ENCODE measurements at places on chromosomes 1 and 21. TPM values are rescaled to one million over a fixed set of nuclear protein-coding genes. Genes with fewer than 3 reads are reported as not detected.
A peak's percentile ranks its signal among the peaks of the same experiment; 100 is the strongest.

The PCP4 gene
- total RNA-seq, result 12.4 TPM

The EFNA1 gene
- total RNA-seq, result 88.9 TPM

The SMPDL3B gene
- 1.7 TPM for total RNA-seq

The NPHP4 gene
- 28.7 TPM for total RNA-seq

The WDTC1 gene
- total RNA-seq, result 65.6 TPM

The RIMKLA gene
- 0.11 TPM for total RNA-seq

The LHX8 gene
- not detected for total RNA-seq

GRCh38 chr1:247359559-247359958 is 27.9 kb upstream of the ZNF496 start:
- no peaks in the 10 kb centered on the region for H3K27me3 ChIP-seq
- no peak overlapping the region for H3K27ac ChIP-seq
- no peak overlapping the region for H3K4me3 ChIP-seq
- peaks cover 7% of the 10 kb centered on the region for H3K4me1 ChIP-seq
- no peak for DNase-seq

GRCh38 chr1:1779691-1780597 is 1.7 kb upstream of the NADK start:
- no peak overlapping the region for H3K4me3 ChIP-seq
- no peaks in the 10 kb centered on the region for H3K27me3 ChIP-seq
- H3K36me3 ChIP-seq, result peaks cover 4% of the 10 kb centered on the region

DNA sequence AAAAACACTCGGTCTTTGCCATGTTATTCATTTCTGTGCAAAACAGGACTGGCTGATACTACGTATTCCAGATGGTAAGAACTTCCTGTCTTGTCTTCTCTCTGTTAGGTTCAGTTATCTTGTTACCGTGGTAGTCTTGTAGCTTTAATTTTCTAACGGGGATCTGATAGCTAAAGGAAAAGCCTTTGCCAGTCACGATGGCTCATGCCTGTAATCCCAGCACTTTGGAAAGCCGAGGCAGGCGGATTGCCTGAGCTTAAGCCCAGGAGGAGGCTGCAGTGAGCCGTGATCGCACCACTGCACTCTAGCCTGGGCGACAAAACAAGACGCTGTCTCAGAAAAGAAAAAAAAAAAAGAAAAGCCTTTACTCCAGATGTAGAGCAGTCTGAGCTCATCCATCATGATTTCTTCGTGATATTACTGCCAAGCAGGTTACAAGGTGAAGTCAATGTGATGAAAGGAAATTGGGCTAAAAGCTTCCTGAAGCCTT is 11.1 kb upstream of the MSTO1 start:
- H3K4me1 ChIP-seq, result peaks cover 14% of the 10 kb centered on the region
- DNase-seq, result no peak
- peak overlapping the region; percentile 30 for H3K4me3 ChIP-seq
- no peaks in the 10 kb centered on the region for H3K27me3 ChIP-seq

- no peak for DNase-seq
- no peak overlapping the region for H3K27ac ChIP-seq
- H3K27me3 ChIP-seq, result peaks cover 19% of the 10 kb centered on the region
- peaks cover 11% of the 10 kb centered on the region for H3K4me1 ChIP-seq
- no peaks in the 10 kb centered on the region for H3K36me3 ChIP-seq
- no peak overlapping the region for H3K4me3 ChIP-seq
Measured at GRCh38 chr1:182953826-182954225, 860 bp upstream of the SHCBP1L start.

DNA sequence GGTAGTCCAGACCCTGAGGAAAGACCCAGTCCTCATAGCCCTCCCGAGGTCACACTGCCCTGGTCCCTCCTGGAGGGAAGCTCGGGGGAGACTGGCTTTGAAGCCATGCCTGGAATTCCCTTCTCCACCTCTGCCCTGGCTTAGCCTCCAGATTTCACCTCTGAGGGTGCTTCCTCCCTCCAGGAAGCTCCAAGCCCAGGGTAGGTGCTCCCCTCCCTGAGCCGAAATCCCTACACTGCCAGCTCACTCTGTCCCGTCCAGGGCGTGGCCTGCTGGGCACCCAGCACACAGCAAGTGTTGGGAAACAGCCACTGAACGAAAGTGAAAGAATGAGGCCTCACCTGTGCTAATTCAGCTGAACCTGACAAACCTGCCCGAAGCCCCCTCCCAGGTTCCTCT is 6.0 kb upstream of the TNFRSF25 start:
- no peak for DNase-seq
- peaks cover 35% of the 10 kb centered on the region for H3K4me1 ChIP-seq
- H3K4me3 ChIP-seq, result no peak overlapping the region
- H3K27ac ChIP-seq, result peak overlapping the region; percentile 71

GRCh38 chr1:207861442-207862177 is 49.3 kb downstream of the CD34 start:
- no peak overlapping the region for H3K4me3 ChIP-seq
- peaks cover 22% of the 10 kb centered on the region for H3K36me3 ChIP-seq
- no peaks in the 10 kb centered on the region for H3K27me3 ChIP-seq
- DNase-seq, result no peak
- H3K27ac ChIP-seq, result peak overlapping the region; percentile 14

DNA sequence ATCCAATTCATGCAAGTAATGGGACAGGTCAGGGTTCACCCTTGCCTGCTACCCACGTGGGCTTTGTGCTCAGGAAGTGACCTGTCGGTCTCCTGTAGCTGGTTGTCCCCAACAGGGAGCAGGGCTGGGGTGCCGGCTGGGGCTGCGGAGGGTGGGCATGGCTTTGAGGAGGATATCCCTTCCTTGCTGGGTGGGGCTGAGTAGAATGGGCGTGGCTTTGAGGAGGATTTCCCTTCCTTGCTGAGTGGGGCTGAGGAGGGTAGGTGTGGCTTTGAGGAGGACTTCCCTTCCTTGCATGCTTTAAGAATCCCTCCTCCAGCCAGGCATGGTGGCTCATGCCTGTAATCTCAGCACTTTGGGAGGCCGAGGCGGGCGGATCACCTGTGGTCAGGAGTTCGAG is 151.3 kb downstream of the CLIC6 start:
- peaks cover 30% of the 10 kb centered on the region for H3K4me1 ChIP-seq
- no peak overlapping the region for H3K4me3 ChIP-seq
- peaks cover 14% of the 10 kb centered on the region for H3K36me3 ChIP-seq
- no peaks in the 10 kb centered on the region for H3K27me3 ChIP-seq

DNA sequence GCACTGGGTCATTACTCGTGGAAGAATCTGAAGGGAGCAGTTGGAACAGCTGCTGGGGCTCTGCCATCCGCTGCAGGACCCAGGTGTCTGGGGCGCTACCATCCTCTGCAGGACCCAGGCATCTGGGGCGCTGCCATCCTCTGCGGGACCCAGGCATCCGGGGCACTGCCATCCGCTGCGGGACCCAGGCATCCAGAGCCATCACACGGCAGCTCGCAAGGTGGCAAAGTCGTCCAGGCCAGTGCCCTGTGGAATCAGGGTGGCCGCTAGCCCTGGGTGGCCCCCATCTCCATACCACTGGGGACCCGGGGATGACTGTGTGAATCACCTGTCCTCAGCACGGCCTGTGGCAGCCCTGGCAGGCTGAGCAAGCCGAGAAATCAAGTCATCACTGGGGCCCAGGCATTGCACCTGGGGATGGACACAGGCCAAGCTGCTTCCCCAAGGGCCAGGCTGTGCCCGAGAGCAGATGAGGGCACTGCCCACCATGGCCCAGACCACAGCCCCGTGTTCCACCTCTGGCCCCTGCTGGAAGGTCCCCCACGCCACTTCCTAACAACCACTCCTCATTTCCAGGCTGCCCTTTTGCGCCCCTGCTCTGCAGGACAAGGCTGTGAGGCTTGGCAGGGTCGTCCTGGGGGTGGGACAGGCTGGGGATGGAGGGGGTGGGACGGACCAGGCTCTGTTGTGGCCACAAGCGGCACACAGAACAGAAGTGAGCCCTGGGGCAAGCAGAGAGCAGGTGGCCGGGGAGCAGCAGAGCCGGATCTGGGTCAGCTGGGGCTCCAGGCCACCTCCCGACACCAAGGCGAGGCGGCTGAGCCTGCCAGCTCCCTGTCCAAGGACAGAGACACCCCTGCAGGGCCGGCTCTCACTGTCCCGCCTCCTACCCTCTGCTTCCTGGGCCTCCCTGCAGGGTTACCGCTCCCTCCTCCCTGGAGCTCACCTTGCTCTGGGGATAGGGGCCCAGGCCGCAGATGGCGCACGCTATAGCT is 12.7 kb downstream of the GABRD start:
- no peaks in the 10 kb centered on the region for H3K36me3 ChIP-seq
- H3K27me3 ChIP-seq, result peaks cover 29% of the 10 kb centered on the region
- peaks cover 5% of the 10 kb centered on the region for H3K4me1 ChIP-seq

GRCh38 chr1:206094024-206094423 is 23.2 kb downstream of the AVPR1B start:
- no peak overlapping the region for H3K27ac ChIP-seq
- DNase-seq, result no peak
- no peaks in the 10 kb centered on the region for H3K36me3 ChIP-seq
- no peaks in the 10 kb centered on the region for H3K27me3 ChIP-seq

GRCh38 chr1:46755121-46755520 is 36.2 kb upstream of the EFCAB14 start:
- no peaks in the 10 kb centered on the region for H3K27me3 ChIP-seq
- no peak for DNase-seq
- H3K4me3 ChIP-seq, result no peak overlapping the region
- H3K4me1 ChIP-seq, result peaks cover 78% of the 10 kb centered on the region

DNA sequence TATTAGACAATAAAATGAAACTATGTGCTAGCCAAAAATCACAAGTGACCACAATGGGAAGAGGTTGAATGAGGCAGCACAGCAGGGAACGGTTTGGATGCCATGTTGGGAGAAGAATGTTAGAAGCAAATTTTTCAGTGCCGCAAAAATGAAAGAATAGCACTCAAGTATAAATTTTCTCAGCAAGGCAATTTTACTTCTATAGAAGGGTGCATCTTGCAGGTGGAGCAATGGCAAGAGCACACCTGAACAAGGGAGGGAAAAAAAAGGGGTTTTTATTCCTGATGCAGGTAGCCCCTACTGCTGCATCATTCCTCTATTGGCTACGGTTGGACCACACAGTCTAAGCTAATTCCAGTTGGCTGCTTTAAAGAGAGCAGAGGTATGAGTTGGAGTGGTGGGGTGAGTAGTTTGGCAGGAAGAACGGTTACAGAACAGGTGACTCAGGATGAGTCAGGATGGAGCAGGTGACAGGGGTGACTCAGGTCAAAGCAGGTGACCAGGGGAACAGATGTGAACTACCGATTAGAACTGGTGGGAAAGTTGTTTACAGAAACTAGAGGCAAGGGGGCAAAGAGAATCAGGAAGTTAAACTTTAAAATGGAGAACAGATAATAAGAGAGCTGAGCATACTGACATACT is 301.1 kb upstream of the NRIP1 start:
- H3K4me3 ChIP-seq, result no peak overlapping the region
- DNase-seq, result no peak
- no peaks in the 10 kb centered on the region for H3K4me1 ChIP-seq
- no peaks in the 10 kb centered on the region for H3K36me3 ChIP-seq

- H3K27me3 ChIP-seq, result no peaks in the 10 kb centered on the region
- no peak overlapping the region for H3K27ac ChIP-seq
- H3K4me1 ChIP-seq, result peaks cover 3% of the 10 kb centered on the region
- DNase-seq, result no peak
- no peak overlapping the region for H3K4me3 ChIP-seq
- peaks cover 65% of the 10 kb centered on the region for H3K36me3 ChIP-seq
Measured at GRCh38 chr1:28280501-28280900, 21.2 kb downstream of the SESN2 start.

DNA sequence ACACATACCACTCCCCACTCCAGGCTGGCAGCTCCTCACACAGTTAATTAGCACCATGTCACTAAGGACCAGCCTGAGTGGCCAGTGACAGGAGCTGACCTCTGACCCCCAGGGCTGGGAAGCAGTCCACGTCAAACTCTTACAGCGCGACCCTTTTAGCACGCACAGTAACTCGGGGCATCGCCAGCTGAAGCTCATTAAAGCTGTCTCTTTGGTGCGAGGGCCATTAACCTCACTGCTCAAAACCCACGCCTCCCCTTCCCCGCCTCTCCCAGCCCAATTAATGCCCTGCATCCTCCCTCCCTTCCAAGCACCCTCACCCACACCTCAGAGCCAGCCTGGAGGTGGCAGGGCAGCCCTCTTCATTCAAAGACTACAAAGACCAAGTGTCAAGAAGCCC is 31.7 kb downstream of the DMAP1 start:
- no peaks in the 10 kb centered on the region for H3K27me3 ChIP-seq
- H3K4me3 ChIP-seq, result no peak overlapping the region
- no peak overlapping the region for H3K27ac ChIP-seq
- H3K36me3 ChIP-seq, result peaks cover 22% of the 10 kb centered on the region
- H3K4me1 ChIP-seq, result peaks cover 8% of the 10 kb centered on the region

DNA sequence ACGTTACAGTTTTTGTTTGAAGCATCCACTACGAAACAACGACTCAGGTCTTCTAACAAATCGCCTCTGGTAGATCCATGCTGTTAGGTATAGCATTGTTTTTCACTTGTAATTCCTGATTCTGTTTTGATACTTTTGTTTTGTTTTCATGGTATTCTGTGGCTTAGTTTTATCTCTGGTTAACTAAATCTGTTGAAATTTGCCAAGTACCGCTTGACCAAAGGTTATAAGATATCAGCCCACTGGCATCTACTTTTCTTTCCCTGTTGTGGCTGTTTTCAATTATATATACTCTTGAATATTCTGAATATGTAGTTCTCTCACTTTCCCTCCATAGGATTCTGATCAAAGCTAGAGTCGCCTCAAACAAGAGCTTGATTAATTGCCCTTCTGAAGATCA is 274.8 kb upstream of the C1orf105 start:
- H3K4me1 ChIP-seq, result peaks cover 12% of the 10 kb centered on the region
- H3K27ac ChIP-seq, result peak overlapping the region; percentile 83
- no peaks in the 10 kb centered on the region for H3K27me3 ChIP-seq
- H3K36me3 ChIP-seq, result no peaks in the 10 kb centered on the region
- peak overlapping the region; percentile 51 for H3K4me3 ChIP-seq
- DNase-seq, result no peak

DNA sequence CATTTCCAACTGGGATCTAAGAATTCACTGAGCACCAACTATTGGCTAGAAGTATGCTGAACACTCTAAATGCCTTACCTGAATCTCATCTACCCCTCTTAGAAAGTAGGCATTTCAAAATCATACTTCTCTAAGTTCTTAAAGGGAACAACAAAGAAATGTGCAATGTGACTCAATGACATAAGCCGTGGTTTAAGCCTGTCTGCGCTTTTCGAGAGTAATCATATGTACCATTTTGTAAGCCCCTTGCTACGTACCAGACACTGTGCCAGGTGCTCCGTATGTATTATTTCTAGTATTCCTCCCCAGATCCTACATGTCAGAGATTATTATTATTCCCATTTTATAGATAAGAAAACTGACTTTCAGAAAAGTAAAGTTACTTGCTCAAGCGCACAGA is 454.2 kb downstream of the SETD4 start:
- DNase-seq, result no peak
- no peak overlapping the region for H3K27ac ChIP-seq
- no peaks in the 10 kb centered on the region for H3K4me1 ChIP-seq
- no peaks in the 10 kb centered on the region for H3K36me3 ChIP-seq
- H3K27me3 ChIP-seq, result no peaks in the 10 kb centered on the region
- no peak overlapping the region for H3K4me3 ChIP-seq

- H3K27ac ChIP-seq, result no peak overlapping the region
- no peaks in the 10 kb centered on the region for H3K4me1 ChIP-seq
- H3K4me3 ChIP-seq, result no peak overlapping the region
- no peaks in the 10 kb centered on the region for H3K27me3 ChIP-seq
Measured at GRCh38 chr1:66692681-66693080, 59.6 kb upstream of the DYNLT5 start.

GRCh38 chr1:203187689-203188264 is 1.3 kb upstream of the CHI3L1 start:
- no peak overlapping the region for H3K4me3 ChIP-seq
- no peak for DNase-seq
- H3K27ac ChIP-seq, result peak overlapping the region; percentile 50
- no peaks in the 10 kb centered on the region for H3K36me3 ChIP-seq

Data from suprapubic skin (tissue), 4 donors.